ENCODE measurements at places on chromosomes 5 and 9.

GRCh38 chr9:120386390-120387131 is 193.4 kb downstream of the CDK5RAP2 start:
- DNase-seq = peak; percentile 47

DNA sequence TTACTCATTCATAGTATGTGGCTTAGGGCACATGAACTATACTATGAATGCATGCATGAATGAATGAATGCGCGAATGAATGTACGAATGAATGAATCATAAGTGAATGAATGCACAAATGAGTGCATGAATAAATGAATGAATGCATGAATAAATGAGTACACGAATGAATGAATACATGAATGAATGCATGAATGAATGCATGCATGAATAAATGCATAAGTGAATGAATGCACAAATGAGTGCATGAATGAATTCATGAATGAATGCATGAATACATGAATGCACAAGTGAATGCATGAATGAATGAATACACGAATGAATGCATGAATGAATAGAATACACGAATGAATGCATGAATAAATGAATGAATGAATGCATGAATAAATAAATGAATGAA is 52.5 kb upstream of the FCN1 start:
- no peak for DNase-seq

- DNase-seq = no peak
Measured at GRCh38 chr9:91783411-91783810, 166.6 kb downstream of the ROR2 start.

DNA sequence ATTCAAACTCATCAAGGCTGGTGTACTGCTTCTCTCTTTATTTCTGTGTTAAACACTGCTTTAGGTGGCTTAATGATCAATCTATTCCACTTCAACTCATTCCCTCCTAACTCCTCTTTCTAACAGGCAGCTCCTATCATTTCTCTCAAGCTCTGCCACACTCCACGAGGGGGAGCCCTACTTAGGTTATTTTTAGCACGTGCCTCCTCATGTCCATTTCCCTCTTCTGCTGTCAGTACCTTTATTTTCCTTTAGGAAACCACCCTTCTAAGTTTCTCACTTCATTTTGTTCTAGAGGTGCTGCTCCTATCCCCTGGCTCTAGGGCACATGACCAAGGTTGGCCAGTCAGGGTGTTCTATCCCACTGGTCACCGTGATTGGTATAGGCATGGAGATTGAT is 6.7 kb upstream of the BRINP1 start:
- DNase-seq = no peak

All from NCI-H2107 (cell line).